RPMI8226 (cell line): ENCODE measurements at places on chromosomes 5 and 9.
A peak's percentile ranks its signal among the peaks of the same experiment; 100 is the strongest.

DNA sequence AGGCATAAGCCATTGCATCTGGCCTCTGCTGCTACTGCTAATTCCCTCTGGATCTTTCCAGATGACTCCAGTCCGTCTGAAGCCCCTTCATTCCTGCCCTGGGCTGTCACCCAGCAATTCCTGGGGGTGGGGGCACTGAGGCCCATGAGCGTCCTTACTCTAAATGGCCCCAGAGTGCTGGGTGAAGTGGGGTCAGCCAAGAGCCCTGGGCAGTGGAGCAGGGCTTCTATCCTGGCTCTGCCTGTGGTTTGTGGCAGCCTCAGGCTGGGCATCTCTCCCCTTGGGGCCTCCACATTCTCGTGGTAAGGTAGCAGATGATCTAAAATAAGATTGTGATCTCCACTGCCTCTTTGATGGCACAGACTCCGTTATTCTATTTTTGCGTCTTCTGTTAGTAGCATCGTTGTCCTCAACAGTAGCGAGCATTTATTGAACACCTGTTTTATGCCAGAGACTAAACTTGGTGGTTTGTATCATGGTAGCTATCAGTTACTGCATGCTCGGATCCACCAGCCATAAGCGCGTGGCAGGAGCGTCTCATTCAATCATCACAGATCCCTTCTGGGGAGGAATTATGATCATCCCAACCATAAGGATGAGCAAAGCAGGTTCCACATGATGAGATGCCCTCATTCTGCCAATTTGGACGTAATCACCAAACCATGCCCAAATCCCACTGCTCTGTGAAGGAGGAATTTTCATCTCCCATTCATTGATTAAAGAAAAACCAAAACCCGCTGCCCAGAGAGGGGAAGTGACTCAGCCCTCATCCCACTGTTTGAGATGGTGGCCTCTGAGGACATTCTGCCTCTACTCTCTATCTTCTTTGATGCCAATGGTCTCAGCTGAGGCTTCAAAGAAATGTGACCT is 21.9 kb upstream of the DUSP1 start:
- no peak for DNase-seq

GRCh38 chr9:91138760-91139159 is 223.0 kb downstream of the AUH start:
- DNase-seq, result no peak

DNA sequence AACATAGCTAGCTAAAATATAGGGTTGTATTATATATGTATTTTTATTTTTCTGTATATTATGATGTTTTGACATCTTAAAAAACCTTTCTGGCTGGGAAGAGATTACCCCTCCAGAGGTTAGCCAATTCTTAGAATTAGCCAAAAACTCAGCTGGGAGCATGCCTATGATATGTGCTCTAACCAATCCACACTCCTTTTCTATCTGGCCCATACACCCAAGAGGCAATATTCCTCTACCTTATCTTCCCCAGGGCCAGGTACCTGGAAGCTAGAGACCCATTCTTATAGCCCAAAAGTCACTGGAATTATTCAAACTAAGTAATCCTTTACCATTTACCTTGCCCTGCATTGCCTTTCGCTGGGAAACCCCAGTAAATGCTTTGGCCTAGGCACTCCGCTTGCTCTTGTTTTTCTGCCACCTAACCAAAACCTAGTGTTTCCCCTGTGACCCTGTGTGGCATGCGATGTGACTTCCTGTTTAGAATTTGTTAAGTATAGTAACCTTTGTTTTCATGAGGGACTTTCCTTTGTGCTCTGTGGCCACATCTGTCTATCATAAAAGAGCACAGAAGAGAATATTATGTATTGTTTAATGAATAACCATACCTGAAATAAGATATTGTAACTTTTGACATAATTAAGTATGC is 37.4 kb downstream of the CSNK1G3 start:
- peak; percentile 28 for DNase-seq

DNA sequence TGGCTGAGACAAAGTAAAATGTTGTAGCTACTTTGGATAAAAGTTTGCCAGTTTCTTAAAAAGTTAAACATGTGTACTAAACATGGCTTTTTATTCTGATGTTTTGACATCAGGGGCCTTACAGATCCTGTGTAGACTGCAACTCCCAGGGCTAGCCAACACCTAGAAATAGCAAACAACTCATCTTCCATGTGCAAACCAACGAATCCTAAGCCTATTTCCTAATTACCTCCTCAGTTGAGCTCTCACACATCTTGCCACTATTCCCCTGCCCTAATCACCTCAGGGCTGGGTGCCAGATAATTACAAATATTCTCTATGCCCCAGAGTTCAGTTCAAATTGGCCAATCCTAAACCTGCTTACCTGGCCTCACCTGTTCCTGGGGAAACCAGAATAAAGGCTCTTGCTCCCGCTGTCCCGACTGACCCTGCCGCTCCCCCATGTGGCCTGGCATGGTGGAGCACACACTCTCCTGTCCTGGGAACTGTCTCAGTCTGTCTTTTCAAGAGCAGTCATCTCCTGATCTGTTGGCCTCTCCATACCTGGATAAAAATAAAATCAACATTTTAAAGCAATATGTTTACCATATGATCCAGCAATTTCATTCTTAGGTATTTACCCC is 37.1 kb upstream of the FAM169A start:
- DNase-seq, result peak; percentile 61

- no peak for DNase-seq
Observed at GRCh38 chr9:84966876-84967830, 297.6 kb downstream of the NTRK2 start.

DNA sequence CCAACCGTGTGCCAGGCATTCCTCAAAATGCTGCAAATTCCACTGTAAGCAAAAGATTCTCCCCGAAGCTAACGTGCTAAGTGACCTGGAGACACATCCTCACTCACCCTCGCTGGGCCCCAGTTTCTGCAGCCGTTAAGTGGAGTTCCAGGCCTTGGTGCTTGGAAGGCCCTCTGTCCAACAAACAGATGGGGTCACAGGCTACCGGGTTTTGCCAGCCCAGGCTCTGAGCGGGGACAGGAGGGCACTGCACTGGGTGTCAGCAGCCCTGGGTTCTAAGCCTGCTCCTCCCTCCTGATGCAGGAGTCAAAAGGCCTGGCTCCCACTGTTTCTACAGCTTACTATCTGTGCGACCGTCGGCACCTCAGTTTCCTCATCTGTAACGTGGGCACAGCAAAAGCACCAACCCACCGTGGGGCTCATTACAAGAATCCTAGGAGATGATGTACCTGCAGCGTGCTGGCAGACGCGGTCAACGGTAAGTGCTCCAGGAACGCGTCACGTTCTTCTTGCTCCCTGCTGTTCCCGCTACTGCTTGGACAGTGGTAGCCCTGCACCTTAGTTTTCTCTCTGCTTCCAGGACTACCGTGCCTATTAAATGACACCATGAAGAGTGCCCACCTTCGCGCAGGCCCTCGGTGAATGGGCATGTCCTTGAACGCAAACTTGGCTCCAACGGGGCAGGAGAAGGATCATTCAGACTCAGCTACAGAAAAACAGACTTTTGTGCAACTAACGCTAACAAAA is 84.8 kb downstream of the ADAMTS2 start:
- DNase-seq, result no peak

DNA sequence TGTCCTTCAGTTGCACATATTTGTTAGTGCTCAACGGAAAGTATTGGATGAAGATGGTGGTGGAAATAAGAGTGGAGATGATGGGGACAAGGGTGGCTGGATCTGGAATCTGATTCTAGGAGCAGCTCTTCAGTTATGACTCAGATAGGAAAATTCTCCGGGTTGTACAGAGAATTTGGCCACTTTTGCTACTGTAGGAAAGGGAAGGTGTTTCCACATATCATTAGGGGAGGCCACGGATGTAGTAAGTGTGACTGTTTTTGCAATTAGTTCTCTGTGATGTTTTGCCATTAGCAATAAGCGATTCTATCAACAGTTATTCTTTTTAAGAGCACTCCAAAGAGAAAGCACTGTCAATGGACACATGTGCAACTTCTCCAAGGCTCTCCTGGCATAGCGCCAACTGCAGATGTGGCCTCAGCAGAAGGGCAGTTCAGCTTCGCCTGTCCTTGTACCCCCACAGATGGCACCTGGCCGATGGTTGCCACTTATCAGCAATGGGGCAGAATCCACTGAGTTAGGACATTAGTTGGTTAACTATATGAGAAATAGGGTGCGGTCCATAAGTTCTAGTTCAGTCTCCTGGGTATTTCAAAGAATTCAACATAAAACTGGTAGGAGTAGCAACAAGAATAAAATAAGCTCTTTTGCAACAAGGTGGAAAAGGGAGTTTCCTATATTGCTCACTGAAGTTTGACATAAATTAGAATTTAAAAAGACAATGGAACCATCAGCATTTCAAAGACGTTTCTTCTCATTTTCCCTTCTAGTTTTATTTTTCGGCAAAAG is 96.3 kb downstream of the ARSB start:
- peak; percentile 71 for DNase-seq
